ENCODE measurements at places on chromosomes 3 and 15.

DNA sequence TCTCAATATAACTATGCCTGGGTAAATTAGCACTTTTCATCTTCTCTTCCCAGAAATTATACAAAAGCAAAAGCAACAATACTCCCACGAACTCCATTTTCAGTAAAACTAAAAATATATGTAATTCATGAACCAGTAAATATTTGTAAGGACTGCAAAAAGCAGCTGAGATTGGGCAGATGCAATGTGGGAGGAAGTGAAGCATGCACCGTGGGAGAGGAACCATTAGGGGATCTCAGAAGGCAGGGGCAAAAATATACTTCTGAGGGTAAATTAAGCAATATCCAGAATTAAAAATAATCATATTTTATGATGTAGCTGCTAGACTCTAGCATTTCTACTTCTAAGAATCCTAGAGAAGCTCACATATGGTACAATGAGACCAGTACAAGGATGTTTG, 20.2 kb downstream of the CFAP91 start:
- DNase-seq: no peak

GRCh38 chr15:84600331-84600686, 500 bp upstream of the ZSCAN2 start:
- DNase-seq: peak; percentile 75

DNA sequence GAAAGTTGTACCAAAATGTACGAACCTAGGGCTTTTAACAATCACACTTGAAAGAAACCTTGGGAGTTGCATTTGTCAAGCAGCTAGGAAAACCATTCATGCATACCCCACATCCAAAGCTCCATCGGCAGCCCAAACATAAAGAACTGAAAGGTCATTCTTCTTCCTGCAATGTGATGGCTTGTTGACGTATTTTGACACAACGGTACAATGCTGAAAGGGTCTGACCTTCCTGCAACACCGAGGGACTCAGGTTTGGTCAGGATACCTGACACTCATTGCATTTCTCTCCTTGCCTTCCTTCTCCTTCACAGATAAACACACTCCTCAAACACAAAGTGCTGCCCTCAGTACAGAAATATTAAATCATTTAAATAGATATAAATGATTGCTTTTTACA, 145.5 kb downstream of the CDIN1 start:
- no peak for DNase-seq

DNA sequence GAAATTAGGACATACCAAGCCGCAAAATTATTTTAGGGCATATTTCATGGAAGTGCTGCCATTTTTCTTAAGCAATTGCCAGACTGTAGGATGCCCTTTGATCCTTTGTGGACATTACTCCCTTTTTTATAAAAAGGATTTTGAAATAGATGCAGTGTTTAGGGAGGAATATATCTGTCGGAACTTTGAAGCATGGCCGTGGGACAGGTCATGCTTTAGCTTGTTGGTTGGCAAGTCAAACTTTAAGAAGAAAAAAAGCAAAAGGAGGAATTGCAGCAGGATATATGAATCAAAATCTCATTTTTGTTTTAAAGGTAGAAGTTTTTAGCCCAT, 122.1 kb downstream of the MCTP2 start:
- DNase-seq: no peak

GRCh38 chr3:125351152-125351551, 24.0 kb downstream of the ZNF148 start:
- DNase-seq: no peak

GRCh38 chr3:23253214-23253613, 50.1 kb downstream of the UBE2E2 start:
- no peak for DNase-seq

DNA sequence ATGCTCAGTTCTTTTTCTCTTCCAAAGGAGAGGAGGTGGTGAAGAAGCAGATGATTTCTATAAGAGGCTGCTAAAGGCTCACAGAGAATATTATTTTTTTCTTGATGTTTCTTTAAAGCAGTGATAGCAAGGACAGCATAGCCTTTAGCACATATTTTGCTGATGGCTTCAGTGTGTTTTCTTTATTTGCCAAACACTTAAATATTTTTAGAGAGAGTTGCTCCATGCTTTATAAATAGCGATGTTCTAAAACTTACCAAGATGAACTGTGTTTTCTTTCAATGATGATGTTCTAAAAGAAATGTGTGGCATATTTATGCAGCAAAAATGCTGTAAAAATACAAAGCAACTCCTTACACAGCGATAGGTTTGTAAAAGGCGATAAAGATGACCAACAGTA, 11.8 kb upstream of the KCNAB1 start:
- no peak for DNase-seq

DNA sequence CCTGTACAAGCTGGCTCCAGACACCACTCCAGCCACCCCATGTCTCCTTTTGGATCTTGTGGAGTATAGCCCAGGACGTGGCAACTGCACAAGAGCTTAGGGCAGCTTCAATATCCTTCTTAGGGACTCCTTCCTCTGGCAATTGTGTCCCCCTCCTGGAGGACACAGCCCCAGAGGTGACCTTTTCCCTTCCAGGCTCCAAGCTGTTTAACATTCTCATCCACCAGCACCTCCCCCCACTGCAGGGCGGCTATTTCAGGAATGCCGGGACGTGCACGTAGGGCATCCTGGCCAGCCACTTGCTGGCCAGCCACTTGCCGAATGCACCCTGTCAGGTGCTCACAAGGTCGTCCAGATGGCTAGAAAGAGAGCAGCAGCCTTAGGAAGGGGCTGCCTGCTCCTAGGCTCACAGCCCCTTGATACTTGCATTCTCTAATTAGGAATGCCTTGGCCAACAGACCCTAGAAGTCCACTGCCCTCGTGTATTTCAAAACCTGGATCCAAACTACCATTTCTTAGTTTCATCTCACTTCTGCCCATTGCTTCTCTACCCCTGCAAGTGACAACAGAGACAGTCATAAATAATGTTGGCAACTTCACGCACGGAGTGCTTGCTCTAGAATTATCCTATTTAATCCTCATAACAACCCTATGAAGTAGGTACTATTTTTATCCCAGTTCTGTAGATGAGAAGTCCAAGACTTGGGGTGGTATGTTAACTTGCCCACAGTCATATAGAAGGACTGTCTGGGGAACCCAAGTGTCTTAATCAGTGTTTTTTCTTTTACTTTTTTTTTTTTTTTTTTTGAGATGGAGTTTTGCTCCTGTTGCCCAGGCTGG, 24.5 kb upstream of the IDH2 start:
- DNase-seq: no peak

DNA sequence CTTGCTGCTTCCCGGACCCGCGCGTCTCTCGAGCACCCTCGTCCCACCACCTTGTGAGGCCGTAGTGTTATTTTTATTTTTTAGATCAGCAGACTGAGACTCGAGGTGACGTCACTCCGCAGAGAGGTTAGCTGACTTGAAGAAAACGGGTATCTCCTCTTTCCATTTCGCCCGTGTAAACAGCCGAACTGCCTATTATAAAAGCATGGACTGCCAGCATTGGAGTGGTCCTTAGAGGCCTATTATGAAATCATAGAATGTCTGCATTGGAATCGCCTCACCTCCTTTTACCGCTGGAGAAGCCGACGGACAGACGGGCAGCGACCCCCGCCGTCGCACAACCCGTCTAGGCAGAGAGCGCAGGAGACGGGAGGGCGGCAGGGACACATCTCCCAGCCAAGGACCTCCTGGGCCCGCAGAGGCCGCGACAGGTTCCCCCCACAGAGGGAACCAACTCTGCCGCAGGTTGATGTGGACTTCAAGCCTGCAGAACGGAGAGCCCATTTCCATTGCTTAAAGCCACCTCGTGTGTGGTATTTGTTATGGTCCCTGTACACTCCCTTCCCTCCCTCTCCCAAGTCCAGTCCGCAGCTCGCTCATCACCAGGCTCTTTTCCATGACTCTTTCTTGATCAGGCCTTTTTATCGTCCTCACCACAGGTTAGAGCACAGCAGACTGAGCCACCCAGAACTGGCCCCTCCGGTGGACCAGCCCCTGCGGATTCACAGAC, 540 bp upstream of the PPP1R2 start:
- no peak for DNase-seq

- DNase-seq: no peak
These were observed 30.2 kb upstream of the SLCO2A1 start for GRCh38 chr3:134059671-134060560.

DNA sequence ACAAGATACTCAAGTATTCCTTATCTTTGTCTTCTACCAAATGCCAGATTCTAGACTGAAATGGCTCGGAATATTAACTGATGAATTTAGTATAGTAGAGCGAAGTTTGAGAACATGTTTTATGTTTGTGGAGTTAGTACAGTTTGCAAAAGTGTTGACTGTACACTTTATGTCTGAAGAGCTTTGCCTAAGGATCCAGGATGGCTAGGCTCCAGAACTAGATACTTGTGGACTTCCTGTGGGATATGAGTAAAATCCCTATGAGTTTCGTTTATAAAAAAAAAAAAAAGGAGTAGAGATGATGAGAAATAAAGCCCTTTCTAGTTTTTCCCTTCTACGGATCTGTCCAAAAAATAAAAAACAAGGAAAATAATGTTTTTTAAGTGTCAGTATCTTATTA, 96.7 kb downstream of the TP63 start:
- no peak for DNase-seq

DNA sequence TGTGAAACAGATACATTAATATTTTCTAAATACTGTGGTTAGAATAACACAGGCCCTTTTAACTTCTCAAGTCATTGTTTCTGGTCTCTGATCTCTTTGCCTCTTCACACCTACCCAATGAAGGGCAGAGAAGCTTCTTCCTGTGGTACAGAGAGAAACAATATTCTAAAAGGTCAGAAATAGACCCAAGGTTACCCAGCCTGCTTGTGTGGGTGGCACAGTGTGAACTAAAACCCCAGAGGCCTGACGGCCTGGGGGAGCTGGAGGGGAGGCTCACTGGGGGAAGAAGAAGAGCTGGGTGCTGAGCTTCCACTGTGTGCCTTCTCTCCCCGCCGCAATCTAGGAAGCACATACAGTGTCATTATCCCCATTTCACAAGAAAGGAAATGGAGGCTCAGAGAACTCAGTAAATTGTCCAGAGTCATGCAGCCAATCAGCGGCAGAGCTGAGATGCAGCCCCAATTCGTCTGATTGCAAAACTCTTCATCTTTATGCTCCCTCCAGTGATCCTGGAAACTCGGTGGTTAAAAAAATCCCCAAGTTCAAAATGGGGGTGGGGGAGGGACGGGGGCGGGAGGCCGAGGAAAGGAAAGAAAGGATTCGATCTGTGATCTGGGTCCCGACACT, 64.1 kb upstream of the HEG1 start:
- DNase-seq: no peak

- DNase-seq: peak; percentile 40
These were observed 37.9 kb upstream of the TNFAIP8L3 start for GRCh38 chr15:51132384-51133139.

GRCh38 chr3:57434041-57434440, 110.1 kb downstream of the DNAH12 start:
- no peak for DNase-seq

DNA sequence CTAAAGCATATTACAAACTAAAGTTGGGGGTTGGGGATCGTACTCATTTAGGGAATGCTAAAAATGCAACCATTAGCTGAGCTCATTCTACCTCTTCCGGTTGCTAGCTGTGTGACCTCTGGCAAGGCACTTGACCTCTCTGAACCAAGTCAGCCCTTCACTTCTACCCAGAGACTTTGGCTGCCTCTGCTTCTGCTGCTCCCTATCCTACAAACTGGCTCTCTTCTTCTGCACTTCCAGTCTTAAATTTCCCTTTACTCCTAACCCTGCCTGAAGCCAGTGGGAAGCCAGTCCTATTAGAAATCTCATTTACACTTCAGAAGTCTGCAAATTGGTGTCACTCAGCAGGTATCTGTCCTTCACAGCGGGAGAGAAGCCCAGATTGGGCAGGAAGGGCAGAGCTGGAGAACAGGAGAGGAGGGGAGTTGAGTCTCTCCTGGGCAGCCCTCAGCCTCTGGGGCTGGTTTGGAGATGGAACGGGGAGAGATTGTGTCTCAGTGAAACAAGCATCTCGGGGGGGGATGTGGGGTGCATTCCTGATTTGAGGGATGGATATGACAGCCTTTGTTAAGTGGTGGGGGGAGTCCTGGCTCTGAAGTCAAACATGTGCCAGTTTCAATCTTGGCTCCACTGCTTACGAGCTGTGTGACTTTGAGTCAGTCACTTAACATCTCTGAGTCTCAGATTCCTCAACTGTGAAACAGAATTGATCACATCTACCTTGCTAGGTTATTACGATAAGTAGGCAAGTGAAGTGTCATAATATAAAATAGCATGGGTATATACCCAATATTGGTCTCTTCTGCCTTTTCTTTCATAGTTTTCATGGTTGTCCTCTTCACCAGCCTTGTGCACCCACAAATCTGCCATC, 7.8 kb upstream of the AEN start:
- DNase-seq: no peak

- DNase-seq: no peak
These were observed 140.7 kb upstream of the PLXND1 start for GRCh38 chr3:129747136-129747535.

GRCh38 chr3:43533009-43533408, 88.8 kb downstream of the ANO10 start:
- DNase-seq: no peak

DNA sequence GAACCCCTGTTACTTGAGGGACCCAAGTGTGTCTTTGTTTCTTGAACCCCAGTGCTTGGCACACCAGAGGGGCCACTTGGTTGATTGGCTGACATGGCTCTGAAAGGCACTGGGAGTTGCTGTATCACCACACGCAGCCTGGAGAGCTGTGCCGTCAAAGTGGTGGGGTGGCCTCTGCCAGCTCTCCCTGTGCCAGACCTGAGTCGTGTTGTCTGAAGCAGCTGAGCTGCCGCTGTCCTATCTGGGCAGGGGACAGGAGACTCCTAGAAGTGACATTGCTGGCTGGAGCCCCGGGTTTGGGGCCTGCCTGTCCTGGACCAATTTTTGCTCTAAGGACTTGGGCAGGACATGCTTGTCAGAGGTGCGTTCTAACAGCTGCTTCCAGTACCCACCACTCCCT, 5.5 kb upstream of the SNX22 start:
- DNase-seq: no peak

DNA sequence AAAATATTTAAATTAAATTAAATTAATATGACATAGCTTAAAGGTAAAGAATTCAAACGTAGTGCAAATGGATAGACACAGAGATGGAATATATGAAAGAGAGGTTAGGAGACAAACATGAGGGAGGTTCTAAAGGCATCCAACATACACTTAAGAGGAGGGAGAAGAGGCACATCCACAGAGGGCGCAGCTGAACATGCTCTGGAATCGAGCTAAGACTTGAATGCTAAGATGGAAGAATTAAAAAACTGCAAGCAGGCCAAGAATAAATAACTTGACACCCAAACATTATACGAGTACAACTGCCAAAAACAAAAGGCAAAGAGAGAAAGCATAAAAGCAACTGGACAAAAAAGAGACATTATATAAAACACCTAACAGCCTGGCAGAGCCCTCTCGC, 9.1 kb upstream of the PRR20G start:
- DNase-seq: no peak

DNA sequence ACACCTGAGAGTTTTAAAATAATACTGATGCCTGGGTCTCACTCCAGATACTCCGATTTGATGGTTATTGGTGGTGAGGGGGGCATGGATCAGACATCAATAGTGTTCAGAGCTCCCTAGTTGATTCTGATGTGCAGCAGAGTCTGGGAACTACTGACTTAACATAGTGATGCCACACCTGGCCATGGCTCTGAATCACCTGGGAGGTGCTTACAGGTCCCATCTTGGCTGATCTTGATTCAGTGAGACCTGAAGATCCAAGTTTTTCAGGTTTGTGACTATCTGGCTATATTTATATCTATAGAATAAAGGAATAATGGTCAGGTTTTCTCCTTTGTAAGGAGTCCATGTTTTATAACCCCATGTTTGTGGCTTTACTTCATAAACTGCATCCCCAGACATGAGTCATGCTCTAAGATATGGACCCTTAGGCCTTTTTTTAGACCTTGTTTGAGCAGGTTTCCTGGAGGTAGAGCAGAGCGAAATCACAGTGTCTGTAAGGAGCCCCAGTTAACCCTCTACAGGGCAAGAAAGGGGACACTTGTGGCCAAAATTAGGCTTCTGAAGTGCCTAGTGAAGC, 101.4 kb downstream of the LARS2 start:
- no peak for DNase-seq

Data from T1000 (cell line).